ENCODE measurements at places on chromosomes 6 and 20.

DNA sequence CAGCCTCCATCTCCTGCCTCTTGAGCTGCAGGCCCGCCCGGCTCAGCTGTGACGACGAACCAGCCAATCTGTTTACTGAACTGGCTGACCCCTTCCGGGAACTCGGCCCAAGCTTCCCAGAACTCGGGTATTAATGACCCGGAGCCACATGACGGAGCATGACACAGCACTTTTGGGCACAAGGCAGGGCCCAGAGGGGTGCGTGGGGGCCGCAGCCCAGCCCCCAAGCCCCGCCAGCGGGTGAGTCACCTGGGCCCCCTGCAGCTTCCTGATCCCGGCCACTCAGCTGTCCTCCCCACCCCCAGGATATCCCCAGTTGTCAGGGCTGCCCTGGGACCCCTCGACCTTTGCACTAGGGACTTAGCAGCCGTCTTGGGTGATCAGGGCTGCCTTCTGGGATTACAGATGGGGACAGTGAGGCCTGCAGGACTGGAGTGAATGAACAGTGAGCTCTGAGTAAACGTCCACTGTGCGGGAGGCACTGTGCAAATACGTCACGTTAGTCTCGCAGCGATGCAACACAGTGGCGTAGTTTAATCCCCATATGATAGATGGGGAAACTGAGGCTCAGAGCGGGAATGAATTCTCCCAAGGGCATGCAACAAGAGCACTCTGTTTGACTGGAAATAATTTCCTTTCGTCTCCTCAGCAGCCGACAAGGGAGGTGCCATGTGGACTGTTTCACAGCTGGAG is 102.1 kb downstream of the CEBPB start:
- DNase-seq = no peak

GRCh38 chr20:58004900-58005299 is 223.6 kb downstream of the ANKRD60 start:
- DNase-seq = no peak

DNA sequence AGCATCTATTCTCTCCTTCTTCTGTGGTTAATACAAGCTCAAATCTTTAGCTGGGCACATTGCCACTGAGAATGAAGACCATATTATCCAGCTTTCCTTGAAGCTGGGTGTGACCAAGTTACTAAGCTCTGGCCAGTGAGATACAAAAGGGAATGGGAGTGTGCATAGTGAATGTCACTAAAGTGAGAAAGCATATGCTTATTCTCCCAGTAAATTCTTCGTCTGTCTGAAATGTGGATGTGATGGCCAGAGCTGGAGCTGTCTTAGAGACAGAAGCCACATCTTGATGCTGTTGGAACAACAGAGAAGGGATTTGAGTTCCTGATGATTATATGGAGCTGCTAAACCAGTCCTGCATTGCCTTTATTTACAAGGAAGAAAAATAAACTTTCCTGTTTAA is 60.1 kb downstream of the SESN1 start:
- DNase-seq = no peak

DNA sequence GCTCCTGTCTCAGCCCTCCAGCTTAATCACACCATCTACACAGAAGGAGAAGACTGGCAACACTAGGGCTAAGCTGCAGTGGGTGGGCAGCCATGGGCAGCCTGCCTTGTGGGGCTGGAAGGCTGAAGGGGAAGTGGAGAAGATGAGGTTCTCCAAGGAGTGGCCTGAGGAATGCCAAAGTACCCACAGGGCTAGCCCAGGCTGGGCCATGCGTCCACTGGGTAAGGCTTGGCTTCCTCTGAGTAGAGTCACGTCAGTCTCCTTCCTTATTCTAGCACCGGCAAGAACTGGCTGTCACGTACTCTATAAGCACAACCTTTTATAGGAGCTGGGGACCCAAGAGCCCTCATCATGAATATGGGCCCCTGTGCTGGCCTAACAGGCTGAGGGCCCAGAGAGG is 110.6 kb upstream of the SIRPA start:
- no peak for DNase-seq

- DNase-seq = no peak
Observed at GRCh38 chr6:57068061-57068460, 21.6 kb downstream of the KIAA1586 start.

DNA sequence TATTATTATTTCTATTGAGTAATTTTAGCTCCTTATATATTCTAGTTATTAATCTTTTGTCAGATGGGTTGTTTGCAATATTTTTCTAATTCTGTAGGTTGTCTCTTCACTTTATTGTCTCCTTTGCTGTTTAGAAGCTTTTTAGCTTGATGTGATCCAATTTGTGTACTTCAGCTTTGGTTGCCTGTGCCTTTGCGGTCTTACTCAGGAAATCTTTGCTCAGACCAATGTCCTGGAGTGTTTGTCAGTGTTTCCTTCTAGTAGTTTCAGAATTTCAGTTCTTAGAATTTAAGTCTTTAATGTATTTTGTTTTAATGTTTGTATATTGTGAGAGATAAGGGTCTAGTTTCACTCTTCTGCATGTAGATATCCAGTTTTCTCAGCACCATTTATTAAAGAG is 916.0 kb upstream of the EYS start:
- DNase-seq = no peak

DNA sequence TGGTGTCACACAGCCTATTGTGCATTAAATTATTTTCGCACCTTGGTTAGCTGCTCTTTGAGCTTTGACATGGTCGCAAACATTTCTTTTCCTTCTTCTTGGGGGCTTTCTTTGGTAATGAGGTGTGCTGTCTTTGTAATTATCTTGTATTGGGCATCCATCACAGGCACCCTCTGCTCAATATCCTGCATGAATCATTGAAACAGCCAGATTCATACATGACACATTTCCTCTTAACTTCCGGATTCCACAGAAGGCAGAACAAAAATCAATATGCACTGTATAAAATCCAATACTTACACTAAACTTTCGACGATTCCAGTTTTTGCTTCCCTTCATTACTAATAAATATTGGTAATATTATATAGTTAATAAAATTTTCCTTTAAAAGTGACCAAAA is 175.6 kb downstream of the SYNE1 start:
- DNase-seq = no peak
